Activated naive CD4-positive, alpha-beta T cell treated with anti-CD3 and anti-CD28 coated beads, Interleukin-2, amount 10 ng/mL, durations not matched to agents 7 days and 5 days (primary cell): ENCODE measurements at places on chromosomes 4 and X.
A peak's percentile ranks its signal among the peaks of the same experiment; 100 is the strongest.

GRCh38 chr4:54063737-54064316 is 578 bp downstream of the CHIC2 start:
- H3K4me3 ChIP-seq = peak overlapping the region; percentile 91
- H3K36me3 ChIP-seq = peaks cover 26% of the 10 kb centered on the region
- H3K27ac ChIP-seq = peak overlapping the region; percentile 98
- peaks cover 41% of the 10 kb centered on the region for H3K4me1 ChIP-seq
- DNase-seq = peak; percentile 56

- no peak overlapping the region for H3K4me3 ChIP-seq
- no peaks in the 10 kb centered on the region for H3K4me1 ChIP-seq
- no peaks in the 10 kb centered on the region for H3K36me3 ChIP-seq
- H3K27ac ChIP-seq = no peak overlapping the region
Observed at GRCh38 chr4:85500110-85500867, 25.3 kb downstream of the ARHGAP24 start.

- peaks cover 24% of the 10 kb centered on the region for H3K4me1 ChIP-seq
- H3K27me3 ChIP-seq = peaks cover 40% of the 10 kb centered on the region
- no peaks in the 10 kb centered on the region for H3K36me3 ChIP-seq
- no peak overlapping the region for H3K27ac ChIP-seq
Observed at GRCh38 chr4:144648042-144648441, 2.1 kb downstream of the HHIP start.

GRCh38 chr4:95362066-95362465 is 186.7 kb downstream of the UNC5C start:
- no peaks in the 10 kb centered on the region for H3K27me3 ChIP-seq
- no peak overlapping the region for H3K4me3 ChIP-seq
- DNase-seq = no peak
- H3K4me1 ChIP-seq = no peaks in the 10 kb centered on the region

GRCh38 chr4:184344435-184344834 is 126.8 kb upstream of the ENPP6 start:
- H3K36me3 ChIP-seq = no peaks in the 10 kb centered on the region
- DNase-seq = no peak
- peaks cover 9% of the 10 kb centered on the region for H3K27me3 ChIP-seq
- H3K4me1 ChIP-seq = peaks cover 20% of the 10 kb centered on the region
- H3K4me3 ChIP-seq = peak overlapping the region; percentile 73
- no peak overlapping the region for H3K27ac ChIP-seq

DNA sequence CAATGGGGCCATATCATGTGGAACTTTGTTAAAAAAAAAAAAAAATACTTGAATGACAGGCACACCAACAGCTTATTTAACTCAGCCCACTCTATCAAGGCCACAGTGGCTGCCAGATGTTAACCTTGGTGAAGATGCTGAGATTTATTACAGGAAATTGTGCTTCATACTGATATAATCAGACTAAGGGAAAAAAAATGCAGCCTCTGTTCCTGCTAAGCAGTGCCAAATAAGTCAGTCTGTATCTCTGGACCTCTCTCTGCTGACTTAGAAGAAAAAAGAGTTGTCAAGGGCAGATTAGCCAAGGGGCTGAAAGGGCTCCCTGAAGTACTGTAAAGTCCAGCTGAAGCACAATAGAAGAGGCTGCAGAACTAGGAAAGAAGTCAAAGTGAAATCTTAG is 677.7 kb upstream of the HTR2C start:
- no peaks in the 10 kb centered on the region for H3K27me3 ChIP-seq
- H3K27ac ChIP-seq = no peak overlapping the region
- no peak for DNase-seq
- no peak overlapping the region for H3K4me3 ChIP-seq

- no peaks in the 10 kb centered on the region for H3K27me3 ChIP-seq
- no peak overlapping the region for H3K27ac ChIP-seq
- H3K4me3 ChIP-seq = no peak overlapping the region
- peaks cover 9% of the 10 kb centered on the region for H3K4me1 ChIP-seq
Observed at GRCh38 chr4:10643600-10644425, 40.8 kb downstream of the CLNK start.

- H3K36me3 ChIP-seq = no peaks in the 10 kb centered on the region
- DNase-seq = no peak
- H3K4me3 ChIP-seq = no peak overlapping the region
- H3K27ac ChIP-seq = no peak overlapping the region
- H3K27me3 ChIP-seq = no peaks in the 10 kb centered on the region
- no peaks in the 10 kb centered on the region for H3K4me1 ChIP-seq
Observed at GRCh38 chrX:106023947-106024346, 14.6 kb downstream of the SERPINA7 start.

- H3K36me3 ChIP-seq = peaks cover 43% of the 10 kb centered on the region
- H3K27ac ChIP-seq = no peak overlapping the region
- no peak overlapping the region for H3K4me3 ChIP-seq
- peak; percentile 33 for DNase-seq
- peaks cover 45% of the 10 kb centered on the region for H3K4me1 ChIP-seq
- H3K27me3 ChIP-seq = no peaks in the 10 kb centered on the region
Observed at GRCh38 chr4:109574443-109574850, 14.4 kb downstream of the MCUB start.

DNA sequence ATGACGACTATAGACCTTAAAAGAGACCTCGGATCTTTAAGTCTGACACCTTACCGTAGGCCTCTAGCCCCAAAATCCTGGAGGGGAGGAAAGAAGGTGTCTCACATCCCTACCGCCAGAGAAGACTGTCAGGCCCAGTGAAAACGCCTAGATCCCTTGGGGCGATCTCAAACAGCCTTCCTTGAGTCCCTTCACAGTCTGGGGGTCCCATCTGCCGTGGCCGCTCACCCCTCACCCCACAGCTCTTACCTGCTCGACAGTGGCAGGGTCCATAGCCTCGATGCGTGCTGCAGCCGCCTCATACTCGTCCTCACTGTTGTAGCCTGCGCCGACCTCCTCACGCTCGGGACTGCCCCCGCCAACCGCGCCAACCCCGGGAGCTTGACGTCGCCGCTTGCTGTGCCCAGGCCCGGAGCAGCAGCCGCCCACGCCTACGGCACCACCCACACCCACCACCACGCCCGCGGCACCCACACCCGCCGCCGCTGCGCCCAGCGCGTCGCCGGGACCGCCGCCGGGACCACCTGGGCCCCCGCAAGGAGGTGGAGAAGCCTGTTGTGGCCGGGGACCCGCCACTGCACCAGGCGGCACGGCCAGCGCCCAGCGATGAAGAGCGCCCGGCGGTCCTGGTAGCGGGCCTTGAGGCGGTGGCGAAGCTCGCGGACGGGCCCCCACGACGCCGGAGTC is 536 bp downstream of the OTUD5 start:
- peak overlapping the region; percentile 78 for H3K4me3 ChIP-seq
- peaks cover 64% of the 10 kb centered on the region for H3K4me1 ChIP-seq
- peaks cover 19% of the 10 kb centered on the region for H3K36me3 ChIP-seq
- peak; percentile 60 for DNase-seq

- H3K36me3 ChIP-seq = no peaks in the 10 kb centered on the region
- no peaks in the 10 kb centered on the region for H3K4me1 ChIP-seq
- no peak overlapping the region for H3K27ac ChIP-seq
- H3K4me3 ChIP-seq = no peak overlapping the region
- H3K27me3 ChIP-seq = no peaks in the 10 kb centered on the region
Observed at GRCh38 chrX:12128017-12128416, 10.3 kb upstream of the FRMPD4 start.

DNA sequence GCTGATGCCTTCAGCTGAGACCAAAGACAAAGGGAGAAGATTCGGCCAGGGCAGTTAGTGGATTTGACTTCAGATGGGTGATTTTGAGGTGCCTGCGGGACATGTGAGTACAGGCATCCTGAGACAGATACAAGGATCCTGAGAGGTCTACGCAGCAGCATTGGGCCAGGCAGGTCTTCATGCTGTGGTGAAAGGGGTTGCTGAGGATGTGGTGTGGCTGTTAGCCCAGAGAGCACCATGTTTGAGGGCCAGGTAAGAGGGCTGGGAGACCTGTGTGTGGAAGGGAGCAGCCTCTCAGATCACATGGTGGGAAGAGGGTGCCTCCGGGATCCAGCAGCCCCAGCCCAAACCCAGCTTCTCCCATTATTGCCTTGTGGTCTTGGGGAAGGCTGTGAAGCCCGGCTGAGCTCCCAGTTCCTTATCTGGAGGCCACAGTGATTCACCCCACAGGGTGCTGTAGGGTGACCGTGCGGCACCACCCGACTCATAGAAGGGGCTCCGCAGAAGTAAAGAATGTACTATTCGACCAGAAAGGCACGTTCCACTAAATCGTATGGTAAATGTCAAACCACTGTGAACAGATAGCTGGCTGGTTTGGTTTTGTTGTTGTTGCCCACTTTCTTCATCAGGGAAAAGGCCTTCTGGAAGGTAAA is 27.7 kb upstream of the TADA2B start:
- no peaks in the 10 kb centered on the region for H3K27me3 ChIP-seq
- peaks cover 12% of the 10 kb centered on the region for H3K4me1 ChIP-seq
- H3K27ac ChIP-seq = peak overlapping the region; percentile 68
- H3K36me3 ChIP-seq = peaks cover 42% of the 10 kb centered on the region
- no peak for DNase-seq

GRCh38 chr4:85474818-85475630 is at the start of gene ARHGAP24:
ARHGAP24 (plus strand) TSS chr4:85475150.
- H3K4me3 ChIP-seq = no peak within 1 kb of the TSS
- peaks cover 14% of the 10 kb centered on the region for H3K27me3 ChIP-seq
- H3K4me1 ChIP-seq = no peaks in the 10 kb centered on the region
- H3K27ac ChIP-seq = no peak within 1 kb of the TSS
- no peak for DNase-seq

GRCh38 chr4:128916832-128917231 is 107.3 kb downstream of the JADE1 start:
- H3K27me3 ChIP-seq = no peaks in the 10 kb centered on the region
- H3K36me3 ChIP-seq = peaks cover 12% of the 10 kb centered on the region
- DNase-seq = no peak
- no peak overlapping the region for H3K4me3 ChIP-seq
- no peak overlapping the region for H3K27ac ChIP-seq

GRCh38 chrX:107924136-107924746 is 57.9 kb downstream of the TEX13B start:
- no peak for DNase-seq
- H3K36me3 ChIP-seq = no peaks in the 10 kb centered on the region
- H3K4me3 ChIP-seq = no peak overlapping the region
- no peaks in the 10 kb centered on the region for H3K27me3 ChIP-seq

GRCh38 chr4:139915037-139915436 is 238.9 kb downstream of the MAML3 start:
- H3K36me3 ChIP-seq = no peaks in the 10 kb centered on the region
- no peaks in the 10 kb centered on the region for H3K4me1 ChIP-seq
- no peak overlapping the region for H3K4me3 ChIP-seq
- H3K27me3 ChIP-seq = peaks cover 18% of the 10 kb centered on the region
- DNase-seq = no peak
- H3K27ac ChIP-seq = no peak overlapping the region

GRCh38 chrX:132209527-132209926 is 9.7 kb downstream of the RAP2C start:
- no peak overlapping the region for H3K4me3 ChIP-seq
- H3K4me1 ChIP-seq = peaks cover 30% of the 10 kb centered on the region
- peaks cover 30% of the 10 kb centered on the region for H3K36me3 ChIP-seq
- DNase-seq = no peak
- H3K27me3 ChIP-seq = no peaks in the 10 kb centered on the region

- DNase-seq = no peak
- no peaks in the 10 kb centered on the region for H3K36me3 ChIP-seq
- no peaks in the 10 kb centered on the region for H3K27me3 ChIP-seq
- no peak overlapping the region for H3K27ac ChIP-seq
- no peaks in the 10 kb centered on the region for H3K4me1 ChIP-seq
Observed at GRCh38 chr4:85154591-85154990, 188.1 kb upstream of the WDFY3 start.

DNA sequence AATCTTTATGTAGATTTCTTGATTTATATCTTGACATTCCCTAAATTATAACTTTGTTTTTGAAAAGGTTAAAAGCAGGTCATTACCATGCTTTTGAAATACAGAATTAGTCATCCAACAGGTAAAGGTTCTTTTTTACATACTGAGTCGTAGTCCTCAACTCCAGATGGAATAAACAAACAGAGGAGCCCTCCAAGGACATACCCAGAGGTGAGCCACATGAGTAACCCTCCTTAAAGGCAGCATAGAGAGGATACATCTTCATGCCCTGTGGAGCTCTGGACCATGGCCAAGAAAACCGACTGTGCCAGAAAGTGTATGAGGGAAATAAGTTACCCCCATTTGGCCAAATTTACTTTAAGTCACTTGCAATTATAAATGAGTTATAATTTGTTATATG is 95.3 kb upstream of the MCF2 start:
- no peaks in the 10 kb centered on the region for H3K27me3 ChIP-seq
- no peak overlapping the region for H3K27ac ChIP-seq
- peaks cover 25% of the 10 kb centered on the region for H3K36me3 ChIP-seq
- no peak for DNase-seq
- no peak overlapping the region for H3K4me3 ChIP-seq

GRCh38 chrX:140510306-140510676 is 5.4 kb upstream of the SOX3 start:
- H3K36me3 ChIP-seq = peaks cover 1% of the 10 kb centered on the region
- DNase-seq = no peak
- H3K27me3 ChIP-seq = peaks cover 68% of the 10 kb centered on the region
- no peak overlapping the region for H3K27ac ChIP-seq

GRCh38 chr4:29853833-29854232 is 866.3 kb upstream of the PCDH7 start:
- no peak overlapping the region for H3K4me3 ChIP-seq
- H3K4me1 ChIP-seq = no peaks in the 10 kb centered on the region
- DNase-seq = no peak
- no peaks in the 10 kb centered on the region for H3K27me3 ChIP-seq
- H3K36me3 ChIP-seq = no peaks in the 10 kb centered on the region

- no peaks in the 10 kb centered on the region for H3K27me3 ChIP-seq
- no peaks in the 10 kb centered on the region for H3K4me1 ChIP-seq
- H3K36me3 ChIP-seq = no peaks in the 10 kb centered on the region
- no peak overlapping the region for H3K4me3 ChIP-seq
- no peak overlapping the region for H3K27ac ChIP-seq
- DNase-seq = no peak
Observed at GRCh38 chrX:4182408-4182806, 469.0 kb upstream of the PRKX start.

GRCh38 chrX:9286234-9286633 is 178.6 kb upstream of the TBL1X start:
- no peak for DNase-seq
- H3K4me3 ChIP-seq = no peak overlapping the region
- H3K4me1 ChIP-seq = peaks cover 29% of the 10 kb centered on the region
- no peak overlapping the region for H3K27ac ChIP-seq
- no peaks in the 10 kb centered on the region for H3K36me3 ChIP-seq

DNA sequence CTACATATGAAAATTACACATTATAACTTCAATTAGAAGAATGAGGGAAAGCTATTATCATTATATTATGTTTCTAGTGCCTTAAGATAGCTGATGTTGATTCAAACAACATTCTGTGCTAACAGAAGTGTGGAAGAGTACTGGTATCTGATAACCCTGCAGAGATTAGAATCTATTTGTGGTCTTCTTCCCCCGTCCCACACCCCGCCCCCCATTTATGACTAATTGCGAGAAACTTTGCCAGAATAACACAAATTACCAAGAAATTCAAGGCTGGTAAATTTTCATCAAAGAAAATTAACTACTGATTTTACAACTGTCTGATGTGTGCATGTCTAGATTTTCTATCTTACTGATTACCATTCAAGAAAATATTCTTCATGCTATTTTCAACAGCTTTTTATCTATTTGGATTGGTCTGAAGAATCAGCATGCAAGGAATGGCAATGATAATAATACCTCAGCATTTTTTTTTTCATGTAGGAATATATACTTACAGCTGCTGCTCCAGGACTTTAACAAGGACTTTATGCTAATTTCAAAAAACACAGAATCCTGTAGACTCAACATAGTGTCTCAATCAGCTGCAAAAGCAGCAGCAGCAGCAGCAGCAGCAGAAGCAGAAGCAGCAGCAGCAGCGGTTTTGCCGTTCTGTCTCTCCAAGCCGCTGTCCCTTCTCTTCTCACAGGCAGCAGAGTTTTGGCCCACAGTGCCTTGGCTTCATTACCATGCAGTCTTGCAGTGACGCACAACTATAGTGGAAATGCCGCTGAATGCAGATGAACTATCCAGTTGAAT is 126.7 kb downstream of the FRYL start:
- DNase-seq = peak; percentile 29
- no peak overlapping the region for H3K27ac ChIP-seq
- H3K36me3 ChIP-seq = peaks cover 12% of the 10 kb centered on the region
- no peak overlapping the region for H3K4me3 ChIP-seq
